Cortex of kidney (tissue), 1 donor: ENCODE measurements at places on chromosomes 16 and 17.

GRCh38 chr17:35748341-35748841 is 4.6 kb downstream of the GAS2L2 start:
- no peak for DNase-seq

DNA sequence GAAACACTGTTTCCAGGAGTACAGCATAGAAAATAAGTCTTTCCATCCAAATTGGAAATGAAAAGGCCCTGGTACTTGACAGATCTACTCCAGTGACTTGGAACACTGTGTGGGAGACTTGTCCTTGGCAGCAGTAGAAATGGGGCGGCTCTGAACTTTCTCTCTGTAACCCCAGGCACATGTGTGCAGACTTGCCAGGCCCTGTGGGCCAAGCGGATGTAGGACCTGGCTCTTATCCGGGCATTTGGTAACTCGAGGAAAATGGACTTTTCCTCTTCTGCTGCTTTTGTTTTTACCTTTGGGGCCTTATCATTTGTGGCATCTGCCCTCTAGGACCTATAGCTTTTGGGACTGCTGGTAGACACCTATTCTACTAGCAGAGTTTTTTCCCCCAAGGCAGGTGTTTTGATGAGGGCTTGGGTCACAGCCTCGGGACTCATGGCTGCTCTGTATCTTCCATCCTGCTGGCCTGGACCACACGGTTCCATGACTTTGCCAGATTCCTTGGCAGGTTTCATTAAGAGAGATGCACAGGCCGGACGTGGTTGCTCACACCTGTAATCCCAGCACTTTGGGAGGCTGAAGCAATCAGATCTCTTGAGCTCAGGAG is 43.5 kb downstream of the SMPD3 start:
- no peak for DNase-seq

DNA sequence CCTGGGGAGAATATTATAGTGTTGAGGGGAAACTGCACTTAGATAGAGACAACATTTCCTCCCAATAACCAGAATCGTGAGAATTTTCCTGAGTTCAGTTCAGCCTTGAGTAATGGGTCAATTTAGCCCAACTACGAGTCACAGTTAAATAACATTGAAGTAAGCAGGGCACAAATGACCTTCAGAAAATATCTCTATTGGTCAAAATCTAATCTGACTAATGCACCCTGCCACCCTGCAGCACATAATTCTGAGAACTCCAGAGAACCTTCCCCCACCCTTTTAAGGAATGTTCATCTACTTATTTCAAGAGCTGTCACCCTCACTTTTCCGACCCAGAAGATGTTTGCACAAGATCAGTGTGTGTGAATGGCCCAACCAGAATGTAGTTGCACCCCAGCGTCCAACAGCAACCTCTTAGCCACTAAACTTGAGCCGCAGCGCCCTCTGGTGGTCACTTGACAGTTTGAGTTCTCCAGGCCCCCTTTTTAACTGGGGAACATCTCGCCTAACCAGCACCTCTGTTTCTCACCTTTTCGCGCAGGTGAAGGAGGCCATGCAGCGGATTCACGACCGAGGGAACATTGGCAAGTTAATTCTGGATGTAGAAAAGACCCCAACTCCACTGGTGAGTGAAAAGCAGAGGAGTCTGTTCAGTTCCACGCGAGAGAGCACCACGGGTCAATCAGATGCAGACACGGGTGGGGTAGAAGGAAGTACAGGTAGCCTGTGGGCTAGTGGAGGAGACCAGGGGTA is 50.9 kb upstream of the CLEC3A start:
- no peak for DNase-seq

DNA sequence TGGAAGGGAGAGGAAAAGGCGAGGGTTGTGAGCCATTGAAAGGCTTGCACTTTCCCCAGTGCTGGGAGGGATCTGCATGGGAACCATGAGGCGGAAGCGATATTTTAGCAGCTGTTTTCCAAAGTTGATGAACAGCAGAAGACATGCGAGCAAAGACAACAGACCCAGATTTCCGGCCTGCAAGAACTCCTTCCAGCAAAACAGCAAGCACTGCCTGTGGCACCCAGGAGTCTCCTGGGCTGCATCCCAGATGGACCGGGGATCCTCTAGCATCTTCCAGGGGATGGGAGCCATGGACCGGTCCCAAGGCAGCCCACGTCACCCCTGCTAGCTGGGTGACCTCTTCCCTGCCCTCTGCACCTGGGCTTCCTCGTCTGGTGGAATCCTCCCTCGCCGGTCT is 162.8 kb downstream of the IRF8 start:
- no peak for DNase-seq

DNA sequence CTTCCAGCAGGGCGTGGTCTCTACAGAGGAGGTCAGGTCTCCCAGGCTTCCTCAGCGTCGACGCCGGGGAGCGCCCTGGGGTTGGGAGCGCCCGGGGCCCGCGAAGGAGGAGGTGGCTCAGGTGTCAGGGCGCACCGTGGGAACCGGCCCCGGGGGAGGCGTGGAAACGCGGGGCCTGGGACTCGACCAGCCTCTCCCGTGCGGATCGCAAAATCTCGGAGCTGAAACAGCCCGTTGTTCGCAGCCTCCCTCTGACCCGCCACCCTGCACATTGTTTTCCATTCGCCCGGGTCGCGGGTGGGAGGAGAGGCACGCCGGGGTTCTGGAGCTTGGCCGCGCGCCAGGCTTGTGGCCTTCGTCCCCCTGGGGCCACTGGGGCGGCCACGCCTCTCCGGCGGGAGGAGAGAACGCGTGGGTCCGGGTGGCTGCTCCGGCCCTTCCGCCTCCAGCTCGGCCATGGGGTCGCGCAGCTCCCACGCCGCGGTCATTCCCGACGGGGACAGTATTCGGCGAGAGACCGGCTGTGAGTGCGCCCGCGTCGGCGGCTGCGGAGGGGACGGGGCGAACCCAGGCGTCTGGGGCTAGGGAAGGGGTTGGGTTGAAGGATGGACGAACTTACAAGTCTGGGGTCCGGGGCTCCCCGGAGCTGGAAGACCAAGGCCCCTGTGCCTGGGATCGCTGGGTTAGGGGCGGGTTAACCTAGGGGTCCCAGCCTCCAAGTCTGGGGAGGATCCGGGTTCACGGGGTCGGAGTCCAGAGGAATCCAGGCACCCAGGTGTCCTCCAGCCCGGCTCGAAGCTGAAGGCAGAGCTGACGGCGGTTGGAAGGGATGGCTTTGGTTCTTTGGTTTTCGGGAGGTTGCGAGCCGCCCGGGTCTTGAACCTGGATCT is at the start of gene CHP2:
Gene CHP2, plus strand, starts transcription at position 433 of the 890 bp plus-strand sequence. Its CDS starts 24 bp downstream, at position 457.
- no peak for DNase-seq

DNA sequence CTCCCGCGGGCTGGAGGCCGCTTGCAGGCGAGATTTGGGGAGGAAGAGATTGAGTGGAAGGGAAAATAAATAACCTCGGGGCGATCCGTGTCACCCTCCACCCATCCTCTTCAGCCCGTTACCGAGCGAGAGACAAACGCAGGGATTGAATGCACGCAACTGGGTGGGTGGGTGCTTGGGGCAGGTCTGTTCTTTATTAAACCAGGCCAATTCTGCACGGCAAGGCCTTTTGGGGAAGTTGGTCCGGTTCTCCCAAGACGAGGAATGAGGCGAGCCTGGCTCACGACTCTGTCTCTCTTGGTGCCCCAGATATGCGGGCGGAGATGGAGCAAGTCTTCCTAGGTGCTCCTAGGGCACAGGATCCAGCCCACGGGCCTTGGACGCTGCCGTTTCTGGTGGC is 396 bp upstream of the HOXB7 start:
- no peak for DNase-seq

DNA sequence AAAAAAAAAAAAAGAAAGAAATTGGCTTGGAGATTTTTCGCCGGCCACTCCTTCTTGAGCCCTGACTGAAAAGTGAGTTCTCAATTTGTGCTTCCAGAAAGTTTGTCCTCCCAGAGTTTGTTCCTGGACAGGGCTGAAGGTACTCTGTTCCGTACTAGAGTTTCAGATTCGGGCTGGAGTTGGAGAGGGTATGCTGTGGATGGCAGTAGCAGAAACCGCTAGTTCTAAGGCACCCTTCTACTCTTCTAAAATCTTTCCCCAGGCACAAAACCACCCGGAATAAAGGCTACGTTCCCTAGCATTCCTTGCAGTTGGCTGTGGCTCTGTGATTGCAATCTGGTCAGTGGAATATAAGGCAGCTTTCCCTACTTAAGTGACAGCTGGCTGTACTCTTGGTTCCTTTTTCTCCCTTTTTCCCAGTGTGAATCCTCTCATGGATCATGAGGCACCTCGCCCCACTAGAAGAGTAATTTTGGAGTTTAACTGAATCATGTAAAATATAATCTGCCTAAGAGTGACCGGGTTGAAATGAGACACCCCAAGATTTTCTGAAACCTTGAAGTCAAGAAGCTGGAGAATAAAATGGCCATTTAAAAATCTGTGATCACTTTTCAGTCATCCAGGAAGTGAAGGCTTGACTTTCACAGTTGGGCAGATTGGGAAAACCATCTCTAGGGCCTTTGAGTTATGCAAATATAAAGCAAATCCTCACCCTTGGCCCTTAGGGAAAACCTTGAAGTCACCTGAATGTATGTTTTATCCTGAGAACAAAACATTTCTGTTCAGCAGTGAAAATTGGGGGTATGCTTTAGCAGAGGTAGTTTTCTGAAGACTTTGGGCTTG is 901 bp upstream of the HEATR6 start:
- DNase-seq, result no peak
